Stimulated activated CD4-positive, alpha-beta T cell treated with anti-CD3 and anti-CD28 coated beads, Interleukin-12 subunit alpha, Interleukin-12 subunit beta, amount 100 ng/mL, for 48 hours (primary cell): ENCODE measurements at places on chromosomes 4 and X.

GRCh38 chr4:41857226-41857641 lies 78.0 kb upstream of the TMEM33 start:
- DNase-seq, result no peak

GRCh38 chrX:79080141-79080540 lies 64.3 kb upstream of the GPR174 start:
- DNase-seq, result no peak

DNA sequence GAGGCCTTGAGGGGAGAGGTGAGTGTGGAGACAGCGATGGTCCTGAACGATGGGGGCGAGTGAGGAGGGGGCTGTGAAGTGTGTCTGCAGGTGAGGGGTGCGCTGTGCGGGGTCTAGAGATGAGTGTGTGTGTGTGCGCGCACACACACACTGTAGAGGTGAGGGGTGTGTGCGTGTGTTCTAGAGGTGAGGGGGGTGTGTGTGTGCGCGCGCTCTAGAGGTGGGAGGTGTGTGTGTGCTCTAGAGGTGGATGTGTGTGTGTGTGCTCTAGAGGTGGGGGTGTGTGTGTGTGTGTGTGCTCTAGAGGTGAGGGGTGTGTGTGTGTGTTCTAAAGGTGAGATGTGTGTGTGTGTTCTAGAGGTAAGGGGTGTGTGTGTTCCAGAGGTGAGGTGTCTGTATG lies 574 bp downstream of the BST1 start:
- DNase-seq, result no peak

DNA sequence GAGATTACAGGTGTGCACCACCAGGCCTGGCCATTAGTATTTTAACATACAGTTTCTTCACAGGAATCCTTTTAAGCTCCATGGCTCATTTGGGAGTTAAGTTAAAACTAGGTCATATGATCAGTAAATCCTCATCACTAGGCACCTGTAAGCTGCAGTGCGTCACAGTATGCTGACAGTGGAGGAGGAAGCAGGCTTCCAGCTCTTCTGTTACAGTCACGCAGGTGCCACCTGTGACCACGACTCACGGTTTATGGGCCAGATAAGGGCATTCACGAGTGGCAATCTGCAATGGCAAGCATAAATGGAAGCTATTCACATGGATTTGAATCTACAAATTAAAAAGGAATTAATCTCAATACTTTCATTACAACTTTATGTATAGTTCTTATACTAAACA lies 129.4 kb upstream of the BCOR start:
- no peak for DNase-seq

DNA sequence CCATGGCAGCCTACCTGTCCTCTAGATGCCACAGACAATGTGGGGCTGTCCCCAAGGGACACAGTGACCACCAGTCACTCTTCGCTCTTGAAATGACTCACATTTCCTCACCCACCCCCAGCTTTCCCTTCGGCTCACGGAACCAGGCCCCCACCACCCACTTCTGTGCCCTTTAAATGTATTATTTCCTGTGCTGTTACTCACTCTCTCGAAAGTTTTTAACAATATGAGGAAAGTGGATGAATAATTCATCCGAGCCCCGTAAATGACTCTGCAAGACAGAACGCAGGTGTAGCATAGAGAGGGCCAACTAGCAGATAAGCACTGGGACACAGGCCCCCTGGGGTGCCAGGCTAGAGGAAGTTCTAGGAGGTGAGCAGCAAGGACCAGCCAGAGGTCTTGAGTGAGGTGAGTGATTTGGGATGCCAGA lies 179.5 kb upstream of the TBL1X start:
- peak; percentile 62 for DNase-seq

DNA sequence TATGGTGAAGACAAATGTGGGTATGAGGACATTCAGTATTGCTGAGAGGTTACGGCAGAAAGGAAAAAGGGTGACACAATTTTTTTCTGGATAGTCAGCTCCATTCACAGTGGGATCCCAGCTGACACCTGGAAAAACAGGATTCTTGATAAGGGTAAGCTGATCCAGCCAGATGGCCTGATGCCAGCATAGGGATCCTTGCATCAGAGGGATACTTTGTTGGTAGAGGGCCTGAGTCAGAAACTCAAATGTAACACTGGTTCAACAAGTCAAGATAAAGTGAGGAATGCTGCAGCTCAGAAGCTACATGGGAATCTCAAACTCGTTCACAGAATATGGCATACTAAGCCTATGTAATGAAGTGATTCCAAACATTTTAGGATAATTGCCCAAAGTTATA lies 726.7 kb downstream of the C4orf33 start:
- DNase-seq, result no peak

- no peak for DNase-seq
These were observed 413.3 kb upstream of the RASGEF1B start for GRCh38 chr4:81884986-81885385.

- no peak for DNase-seq
These were observed 459.8 kb downstream of the FSTL5 start for GRCh38 chr4:161704040-161704439.

GRCh38 chr4:40621592-40622512 lies 7.8 kb downstream of the RBM47 start:
- no peak for DNase-seq

- DNase-seq, result no peak
These were observed 424.3 kb downstream of the GRXCR1 start for GRCh38 chr4:43316813-43317212.

DNA sequence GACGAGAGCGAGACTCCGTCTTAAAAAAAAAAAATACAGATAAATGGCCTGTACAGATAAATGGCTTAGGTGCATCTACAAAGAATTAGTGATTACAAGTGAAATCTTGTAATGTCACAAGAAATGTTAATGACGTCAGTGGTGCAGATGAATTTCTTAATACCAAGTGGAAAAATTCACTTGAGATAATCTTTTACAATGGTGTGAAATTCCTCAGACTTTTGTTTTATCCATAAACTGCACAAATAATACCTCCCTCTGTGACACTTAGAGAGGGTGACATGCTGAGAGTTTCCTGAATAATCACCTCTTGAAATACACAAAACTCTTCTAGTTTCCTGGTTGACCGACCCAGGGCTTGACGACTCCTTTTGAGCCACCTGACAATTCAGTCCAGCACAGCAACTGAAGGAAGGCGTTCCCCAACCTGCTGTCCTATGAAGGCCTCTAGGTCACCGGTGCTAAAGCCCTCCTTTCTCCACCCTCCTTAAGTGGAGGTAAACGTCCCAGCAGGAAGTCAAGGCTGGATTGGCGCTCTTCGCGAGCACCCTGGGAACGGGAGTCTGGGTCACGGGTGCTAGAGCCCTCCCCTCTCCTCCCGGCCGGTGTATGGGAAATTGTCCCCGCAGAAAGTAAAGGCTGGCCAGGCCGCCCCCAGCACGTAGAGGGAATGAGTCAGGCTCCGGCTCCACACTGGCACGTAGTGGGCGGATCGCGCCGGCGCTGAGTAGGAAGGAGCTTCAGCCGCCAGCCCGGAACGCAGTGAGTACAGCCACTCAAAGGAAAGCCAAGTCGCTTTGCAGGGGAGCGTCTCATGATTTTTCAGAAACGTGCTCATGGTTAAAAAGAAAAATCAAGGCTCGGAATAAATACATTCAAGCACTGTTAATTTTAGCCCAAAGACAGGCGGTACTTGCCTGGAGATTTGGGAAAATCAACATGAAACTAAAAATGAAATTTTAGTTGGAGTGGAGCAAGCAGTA lies at the start of gene TMEM144:
Gene TMEM144 (plus strand): TSS at position 662 of the 983 bp plus-strand sequence. CDS start 2,182 bp downstream, outside the sequence.
- peak; percentile 30 for DNase-seq

DNA sequence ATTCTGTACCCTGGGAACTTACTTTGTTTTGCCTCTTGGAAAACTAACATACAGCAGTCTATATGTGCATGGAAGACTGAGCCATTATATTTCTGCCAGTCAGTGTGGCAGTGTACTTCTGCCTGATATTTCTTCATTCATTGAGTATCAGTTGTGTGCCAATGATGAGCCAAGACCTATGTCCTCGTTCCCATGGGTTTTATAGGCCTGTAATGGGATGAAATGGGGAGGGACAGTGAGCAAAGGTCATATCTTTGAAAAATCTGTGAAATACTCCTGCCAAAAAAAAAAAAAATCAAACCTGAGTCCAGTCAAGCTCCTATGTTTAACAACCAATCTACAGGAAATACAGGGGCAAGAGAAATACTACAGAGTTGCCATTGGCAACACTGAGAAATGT lies 9.1 kb downstream of the NSD2 start:
- DNase-seq, result no peak

- no peak for DNase-seq
These were observed 9.5 kb upstream of the TLR8 start for GRCh38 chrX:12896935-12897334.

- DNase-seq, result no peak
These were observed 682.2 kb upstream of the DIAPH2 start for GRCh38 chrX:96002431-96002830.

- no peak for DNase-seq
These were observed 95.9 kb upstream of the IL1RAPL1 start for GRCh38 chrX:28491322-28491721.

GRCh38 chr4:7187168-7187535 lies 5.2 kb upstream of the SORCS2 start:
- no peak for DNase-seq
